ENCODE measurements at places on chromosomes 2 and 18. TPM values are rescaled to one million over a fixed set of nuclear protein-coding genes. Genes with fewer than 3 reads are reported as not detected.

The PDE6D gene
- total RNA-seq, result 27.0 TPM

The POTEI gene
- total RNA-seq, result not detected

The SNTG2 gene
- 3.1 TPM for total RNA-seq

- DNase-seq, result no peak
Measured at GRCh38 chr2:202771336-202771735, 100.2 kb downstream of the ICA1L start.

DNA sequence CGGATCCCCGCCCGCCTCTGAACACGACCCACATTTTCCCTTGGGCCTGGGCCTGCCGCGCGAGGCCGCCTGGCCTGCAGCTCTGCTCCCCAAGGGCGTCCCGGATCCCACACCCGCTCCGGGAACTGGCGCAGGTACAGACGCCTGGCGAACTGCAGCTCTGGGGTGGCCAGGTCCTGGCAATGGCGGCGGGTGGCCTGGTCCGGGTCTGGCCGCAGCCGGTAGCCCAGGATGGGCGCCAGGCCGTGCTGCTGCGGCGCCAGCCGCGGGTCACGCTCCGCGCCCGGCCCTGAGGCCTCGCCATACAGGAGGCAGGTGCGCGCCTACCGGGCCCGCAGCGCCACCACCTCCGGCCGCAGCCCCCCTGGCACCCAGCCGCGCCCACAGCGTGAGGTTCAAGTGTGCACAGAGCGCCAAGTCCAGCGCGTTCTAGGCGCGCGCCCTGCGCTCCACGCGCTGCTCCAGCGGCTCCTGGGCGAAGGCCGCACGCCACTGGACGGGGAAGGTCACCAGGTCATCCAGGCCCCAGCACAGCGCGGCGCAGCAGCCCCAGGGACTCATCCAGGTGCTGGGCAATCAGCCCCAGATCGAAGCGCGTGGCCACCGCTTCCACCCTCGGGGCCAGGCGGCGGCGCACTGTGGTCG lies 9.5 kb downstream of the AQP12A start:
- DNase-seq, result no peak

- DNase-seq, result no peak
Measured at GRCh38 chr2:165572151-165572550, 102.7 kb downstream of the CSRNP3 start.

GRCh38 chr18:63155169-63155852 lies 164.3 kb downstream of the BCL2 start:
- peak; percentile 85 for DNase-seq
